ENCODE measurements at places on chromosomes 3 and 15.

- DNase-seq: no peak
These were observed 8.6 kb upstream of the SKIC8 start for GRCh38 chr15:78307976-78308375.

DNA sequence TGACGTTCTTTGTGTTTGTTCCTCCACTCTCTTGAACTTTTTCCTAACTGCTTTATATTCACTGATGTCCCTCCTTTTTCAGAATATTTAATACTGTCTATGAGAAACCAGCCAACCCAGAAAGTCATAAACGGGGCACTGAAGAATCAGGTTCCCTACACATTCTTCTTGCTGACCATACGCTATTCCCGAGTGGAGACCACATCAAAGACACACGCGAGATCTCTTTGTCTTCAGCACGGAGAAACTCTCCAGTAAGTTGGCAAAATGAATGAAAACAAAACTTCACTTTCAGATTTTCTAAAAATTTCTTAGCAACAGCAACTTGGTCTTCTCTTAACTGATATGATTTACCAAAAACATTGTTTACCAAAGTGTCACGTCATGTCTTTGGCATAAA is 22.6 kb downstream of the FAM174B start:
- DNase-seq: no peak

- DNase-seq: no peak
These were observed 85.7 kb upstream of the XCR1 start for GRCh38 chr3:46112984-46113383.

- DNase-seq: no peak
These were observed 8.4 kb upstream of the RTP3 start for GRCh38 chr3:46489381-46489780.

DNA sequence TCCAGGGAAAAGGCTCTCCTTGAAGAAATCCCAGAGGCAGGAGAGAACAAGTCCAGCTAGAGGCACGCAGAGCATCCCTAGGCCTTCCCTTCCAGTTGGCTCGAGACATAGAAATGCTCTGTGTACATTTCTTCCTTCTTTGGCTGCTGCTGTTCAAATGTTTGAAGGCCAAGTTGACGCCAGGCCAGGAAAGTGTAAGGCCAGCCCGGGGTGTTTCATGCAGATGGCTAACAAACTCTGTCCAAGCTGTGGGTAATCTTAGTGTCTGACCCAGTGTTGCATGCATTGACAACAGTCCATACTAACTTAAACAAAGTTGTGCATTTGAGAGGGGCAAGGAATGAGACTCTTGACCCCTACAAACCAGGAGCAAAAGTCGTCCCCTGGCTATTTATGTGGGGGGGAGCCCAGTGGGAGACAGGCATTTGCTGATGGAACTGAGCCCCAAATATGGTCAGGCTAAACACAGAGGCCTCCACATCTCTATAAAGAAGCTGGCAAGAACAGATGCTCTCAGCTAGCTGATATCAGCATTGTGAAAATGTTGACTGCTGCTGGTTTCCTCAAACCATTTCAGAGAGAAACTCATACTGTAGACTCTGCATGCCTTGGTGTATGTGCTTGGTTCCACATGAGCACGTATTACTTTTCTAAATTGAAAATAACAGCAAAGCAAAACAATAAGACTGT is 139.5 kb downstream of the ADAMTS9 start:
- DNase-seq: no peak

- DNase-seq: no peak
These were observed 291.0 kb downstream of the TIGIT start for GRCh38 chr3:114584734-114585371.

- DNase-seq: no peak
These were observed 84.7 kb downstream of the ADAMTS17 start for GRCh38 chr15:100256970-100257650.

DNA sequence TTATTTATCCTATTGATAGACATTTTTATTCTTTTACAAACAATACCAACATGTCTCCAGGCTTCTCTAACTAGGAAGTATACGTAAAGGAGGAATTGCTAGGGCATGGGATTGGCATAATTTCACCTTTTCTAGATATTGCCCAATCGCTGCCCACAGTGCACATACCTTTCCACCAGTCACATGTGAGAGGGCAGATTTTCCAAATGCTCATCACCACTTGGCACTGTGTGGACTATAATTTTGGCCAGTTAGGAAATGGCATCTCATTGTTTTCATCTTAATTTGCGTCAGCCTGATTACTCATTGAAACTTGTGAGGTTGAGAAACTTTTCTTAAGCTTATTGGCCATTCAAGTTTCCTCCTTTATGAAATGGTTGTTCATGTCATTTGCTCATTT is 57.4 kb upstream of the POLR2M start:
- no peak for DNase-seq

DNA sequence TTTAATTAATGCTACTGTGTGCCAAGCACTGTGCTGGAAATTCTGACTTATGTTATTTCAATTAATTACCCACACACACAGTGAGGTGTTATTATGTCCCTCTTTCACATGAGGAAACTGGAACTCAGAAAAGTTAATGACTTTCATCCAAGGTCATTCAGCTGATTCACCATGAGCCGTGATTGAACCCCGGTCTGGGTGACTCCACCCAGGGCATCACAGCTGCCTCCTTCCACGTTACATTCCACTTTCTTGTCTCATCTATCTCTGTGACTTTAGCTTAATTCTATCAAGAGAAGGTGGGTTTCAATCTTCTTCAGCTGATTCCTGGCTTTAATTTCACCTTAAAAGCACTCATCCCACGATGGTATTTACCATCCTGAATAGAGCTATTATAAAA is 16.3 kb downstream of the SRGAP3 start:
- DNase-seq: no peak

DNA sequence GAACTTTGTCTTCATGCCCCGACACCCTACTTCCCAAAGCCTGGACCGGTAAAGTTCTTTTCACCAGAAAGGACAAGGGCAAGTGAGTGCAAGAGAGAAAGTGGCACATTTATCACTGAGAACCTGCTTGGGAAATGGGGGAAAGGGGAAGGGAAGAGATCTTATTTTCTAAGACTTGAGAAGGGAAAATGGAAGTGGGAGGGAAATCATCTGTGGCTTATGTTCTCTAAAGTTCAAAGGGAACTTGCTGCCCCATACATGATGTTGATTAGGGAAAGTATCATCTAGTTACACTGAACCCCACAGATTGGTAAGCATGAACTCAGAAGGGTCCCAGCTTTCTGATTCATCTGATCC is 199.5 kb upstream of the LPP start:
- DNase-seq: no peak

GRCh38 chr3:36124118-36124796 is 256.0 kb upstream of the STAC start:
- no peak for DNase-seq

DNA sequence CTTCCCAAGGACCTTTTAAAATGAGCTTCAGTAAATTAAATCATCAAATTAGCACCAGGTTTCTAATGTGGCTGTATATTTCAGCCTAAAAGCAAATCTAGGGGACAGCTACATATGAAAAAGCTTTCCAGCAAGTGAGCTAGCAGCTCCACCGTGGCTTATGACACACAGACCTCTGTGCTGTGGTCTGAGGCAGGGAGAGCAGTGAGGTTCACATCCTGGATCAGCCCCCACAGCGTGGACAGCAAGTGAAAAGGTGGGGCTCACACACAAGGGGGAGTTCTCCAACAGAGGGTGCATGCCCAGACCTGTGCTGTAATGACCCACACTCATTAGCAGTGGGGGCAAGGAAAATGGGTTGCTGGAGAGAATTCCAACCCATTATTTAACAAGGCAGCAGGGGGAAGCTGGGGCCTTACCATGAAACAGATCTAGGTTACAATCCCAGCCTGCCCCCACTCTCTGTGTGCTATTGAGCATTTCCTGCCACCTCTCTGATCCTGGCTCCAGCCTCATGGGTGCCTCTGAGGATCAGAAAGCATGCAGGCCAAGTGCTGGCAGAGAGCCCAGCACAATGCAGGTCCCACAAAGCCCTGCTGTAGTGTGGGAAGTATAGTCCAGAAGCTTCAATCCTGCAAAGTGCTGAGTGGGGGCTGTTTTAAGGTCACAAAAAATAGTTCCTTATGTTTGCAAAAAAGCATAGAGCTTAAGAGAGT is 48.2 kb downstream of the RASGRF1 start:
- DNase-seq: no peak

DNA sequence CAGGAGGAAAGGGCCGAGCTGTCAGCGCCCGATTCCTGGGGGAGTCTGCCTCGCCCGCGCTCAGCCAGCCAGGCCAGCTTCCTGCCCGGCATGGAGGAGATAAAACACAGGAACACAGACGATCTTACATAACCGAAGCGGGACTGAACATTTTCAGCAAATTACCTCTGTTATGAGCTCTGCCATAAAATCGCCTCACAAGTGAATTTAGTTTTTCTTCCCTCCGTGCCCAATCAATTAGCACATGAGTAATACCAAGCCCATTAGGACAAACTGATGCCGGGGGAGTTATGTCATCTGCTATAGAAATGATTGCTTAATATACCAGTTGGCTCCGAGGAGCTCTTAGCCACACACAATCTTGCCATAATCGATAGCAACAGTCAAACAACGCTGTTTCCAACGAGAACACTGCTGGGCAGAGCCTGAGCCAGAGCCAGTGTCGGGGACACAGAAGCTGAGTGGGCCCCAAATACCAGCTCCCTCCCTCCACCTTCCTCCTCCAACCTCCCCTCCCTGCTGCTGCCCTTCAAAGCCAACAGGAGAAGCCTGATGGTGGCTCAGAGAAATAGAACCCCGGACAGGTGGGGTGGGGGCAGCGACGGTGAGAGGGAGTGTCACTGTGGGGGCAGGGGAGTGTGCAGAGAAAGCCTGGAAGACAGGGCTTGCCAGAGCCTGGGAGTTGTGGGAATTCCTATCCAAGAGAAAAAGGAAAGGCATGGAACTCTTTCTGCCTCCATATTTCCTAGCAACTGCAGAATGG is 279.4 kb upstream of the TLE3 start:
- peak; percentile 5 for DNase-seq

DNA sequence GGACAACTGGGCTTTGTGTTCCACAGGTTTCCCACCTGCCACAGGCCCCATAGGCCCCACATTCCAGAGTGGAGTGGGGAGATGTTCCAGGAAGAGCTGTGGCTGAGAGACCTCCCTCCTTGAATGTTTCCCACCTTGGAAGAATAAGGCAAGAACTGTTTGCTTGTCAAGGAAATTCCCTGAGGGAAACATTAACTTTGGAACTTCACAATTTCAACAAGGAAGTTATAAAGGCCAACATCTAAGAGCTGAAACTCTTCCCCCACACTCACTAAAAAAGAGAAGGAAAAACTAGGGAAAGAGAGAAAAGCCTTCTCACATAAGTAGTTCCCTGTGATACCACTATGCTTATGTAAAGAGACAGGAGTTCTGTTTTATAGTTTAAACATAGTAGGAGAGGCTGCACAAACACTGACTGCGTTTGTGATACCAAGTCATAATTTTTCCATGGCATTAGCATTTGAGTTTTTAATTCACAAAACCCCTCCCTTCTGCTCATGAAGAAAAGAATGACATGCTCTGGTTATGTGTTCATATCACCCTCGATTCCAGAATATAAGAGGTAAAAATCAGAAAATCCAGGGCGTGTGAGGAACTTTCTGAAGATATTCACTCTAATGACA is 39.8 kb upstream of the SPRED1 start:
- DNase-seq: no peak

GRCh38 chr15:29924750-29925149 is 102.5 kb upstream of the TJP1 start:
- no peak for DNase-seq

- DNase-seq: no peak
These were observed 19.8 kb downstream of the RARRES1 start for GRCh38 chr3:158712443-158712842.

Measured in Kasumi-1 (cell line).